ENCODE measurements at places on chromosomes 4 and X. TPM values are rescaled to one million over a fixed set of nuclear protein-coding genes. Genes with fewer than 3 reads are reported as not detected.
A peak's percentile ranks its signal among the peaks of the same experiment; 100 is the strongest.

Gene CYTL1
- not detected for total RNA-seq

Gene MAGEA2
- not detected for total RNA-seq

DNA sequence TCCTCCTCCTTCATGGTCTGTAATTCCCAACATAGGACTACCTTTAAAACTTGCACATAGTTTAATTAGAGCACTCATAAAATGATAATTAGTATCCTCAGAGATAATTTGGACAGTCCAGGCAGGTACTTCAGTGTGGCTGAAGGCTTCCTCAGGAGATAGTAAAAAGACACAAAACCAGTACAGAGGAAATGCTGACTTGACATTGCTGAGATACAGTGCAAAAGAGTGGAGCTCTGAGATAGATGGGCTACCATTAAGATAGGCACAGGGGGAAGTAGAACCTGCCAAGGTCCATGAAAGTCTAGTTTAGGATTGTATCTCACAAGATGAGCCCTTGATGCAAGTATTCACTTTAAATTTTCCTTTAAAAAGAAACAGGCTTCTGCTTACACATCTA is 91.0 kb downstream of the USP9X start:
- H3K27me3 ChIP-seq: no peaks in the 10 kb centered on the region
- no peak overlapping the region for H3K4me3 ChIP-seq
- peaks cover 27% of the 10 kb centered on the region for H3K36me3 ChIP-seq
- H3K4me1 ChIP-seq: peaks cover 29% of the 10 kb centered on the region

GRCh38 chr4:187744911-187745310 is 250.7 kb upstream of the ZFP42 start:
- H3K27me3 ChIP-seq: no peaks in the 10 kb centered on the region
- no peaks in the 10 kb centered on the region for H3K4me1 ChIP-seq
- H3K4me3 ChIP-seq: no peak overlapping the region
- H3K27ac ChIP-seq: no peak overlapping the region

GRCh38 chrX:119942831-119943184 is 743 bp downstream of the NKAP start:
- peak overlapping the region; percentile 98 for H3K27ac ChIP-seq
- DNase-seq: no peak
- H3K4me1 ChIP-seq: peaks cover 20% of the 10 kb centered on the region
